ENCODE measurements at places on chromosomes 11 and 22. TPM values are rescaled to one million over a fixed set of nuclear protein-coding genes. Genes with fewer than 3 reads are reported as not detected.

Gene PLAAT5
- total RNA-seq: 0.11 TPM

GRCh38 chr22:48729499-48730171, 1098.0 kb downstream of the BRD1 start:
- no peak for DNase-seq

DNA sequence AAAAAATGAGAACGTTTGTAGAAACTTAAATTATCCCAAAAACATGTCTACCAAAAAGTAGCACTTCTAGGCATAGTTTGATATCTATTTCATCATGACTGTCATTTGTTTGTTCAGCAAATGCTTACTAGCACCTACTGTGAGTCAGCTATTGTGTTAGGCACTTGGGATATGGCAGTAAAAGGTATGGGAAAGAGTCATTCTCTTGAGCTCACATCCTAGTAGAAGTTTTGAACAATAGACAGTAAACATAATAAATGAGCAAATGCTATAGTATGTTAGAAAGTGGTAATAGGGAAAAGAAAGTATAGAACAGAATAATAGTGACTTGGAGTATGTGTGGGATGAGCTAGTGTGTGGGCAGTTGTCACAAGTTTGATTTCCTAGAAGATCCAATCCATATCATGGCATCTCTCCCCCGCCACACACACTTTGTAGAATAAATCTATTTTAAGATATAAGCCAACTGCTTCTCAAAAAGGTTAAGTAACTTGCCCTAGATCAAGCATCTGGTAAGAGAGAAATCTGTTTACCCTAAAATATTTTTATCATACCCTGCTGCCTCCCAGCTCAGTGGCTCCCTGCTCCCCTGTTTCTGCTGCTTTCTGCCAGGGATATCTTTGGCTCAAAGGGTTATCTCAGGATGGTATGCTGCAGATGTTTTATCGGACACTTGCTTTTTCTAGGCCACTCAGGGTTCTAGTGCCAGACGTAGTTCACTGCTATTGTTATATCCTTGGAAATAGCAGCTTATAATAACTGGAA, 129.7 kb downstream of the NCAM1 start:
- no peak for DNase-seq

DNA sequence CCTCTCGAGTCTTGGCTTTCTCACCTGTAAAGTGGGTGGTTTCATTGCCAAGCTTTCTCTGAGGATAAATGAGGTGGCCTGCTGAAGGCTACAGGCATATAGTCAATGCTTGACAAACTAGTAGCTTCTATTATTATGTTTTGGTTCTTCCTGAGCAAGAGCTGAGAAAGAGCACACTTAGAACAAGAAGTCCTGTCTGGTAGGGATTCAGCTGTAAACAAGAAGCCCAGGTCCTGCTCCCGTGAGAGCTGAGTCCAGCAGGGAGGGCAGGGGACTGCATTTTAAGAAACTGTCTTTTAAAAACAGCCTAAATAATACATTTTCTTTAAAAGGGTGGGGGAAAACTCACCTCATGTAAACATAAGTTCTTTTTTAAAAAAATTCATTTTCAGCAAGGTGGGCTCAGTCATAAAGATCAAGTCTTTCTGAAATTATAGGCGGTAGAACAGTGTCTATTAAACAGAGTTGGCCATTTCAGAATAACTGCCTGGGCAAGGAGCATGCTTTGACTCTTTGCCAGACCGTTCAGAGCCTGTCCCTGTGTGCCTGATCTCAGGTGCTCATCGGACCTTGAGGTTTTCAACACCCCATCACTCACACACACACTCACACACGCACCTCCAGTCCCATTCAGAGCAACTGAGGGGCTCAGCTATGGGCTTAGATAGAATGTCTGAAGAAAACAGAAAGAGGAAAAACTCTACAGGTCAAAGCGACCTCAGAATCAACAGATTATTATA, 29.2 kb upstream of the MYO18B start:
- DNase-seq: no peak

GRCh38 chr11:126978165-126978564, 22.4 kb downstream of the KIRREL3 start:
- no peak for DNase-seq
